ENCODE measurements at places on chromosomes 5 and 9. TPM values are rescaled to one million over a fixed set of nuclear protein-coding genes. Genes with fewer than 3 reads are reported as not detected.

GRCh38 chr5:41522193-41522786 is 11.9 kb upstream of the PLCXD3 start:
- no peak overlapping the region for H3K4me3 ChIP-seq
- H3K36me3 ChIP-seq = no peaks in the 10 kb centered on the region
- no peak overlapping the region for H3K27ac ChIP-seq
- no peaks in the 10 kb centered on the region for H3K4me1 ChIP-seq
- no peak for DNase-seq

GRCh38 chr9:107874591-107875369 is 385.2 kb upstream of the KLF4 start:
- no peaks in the 10 kb centered on the region for H3K27me3 ChIP-seq
- no peak overlapping the region for H3K27ac ChIP-seq
- no peaks in the 10 kb centered on the region for H3K4me1 ChIP-seq
- H3K4me3 ChIP-seq = no peak overlapping the region
- H3K36me3 ChIP-seq = no peaks in the 10 kb centered on the region
- no peak for DNase-seq

DNA sequence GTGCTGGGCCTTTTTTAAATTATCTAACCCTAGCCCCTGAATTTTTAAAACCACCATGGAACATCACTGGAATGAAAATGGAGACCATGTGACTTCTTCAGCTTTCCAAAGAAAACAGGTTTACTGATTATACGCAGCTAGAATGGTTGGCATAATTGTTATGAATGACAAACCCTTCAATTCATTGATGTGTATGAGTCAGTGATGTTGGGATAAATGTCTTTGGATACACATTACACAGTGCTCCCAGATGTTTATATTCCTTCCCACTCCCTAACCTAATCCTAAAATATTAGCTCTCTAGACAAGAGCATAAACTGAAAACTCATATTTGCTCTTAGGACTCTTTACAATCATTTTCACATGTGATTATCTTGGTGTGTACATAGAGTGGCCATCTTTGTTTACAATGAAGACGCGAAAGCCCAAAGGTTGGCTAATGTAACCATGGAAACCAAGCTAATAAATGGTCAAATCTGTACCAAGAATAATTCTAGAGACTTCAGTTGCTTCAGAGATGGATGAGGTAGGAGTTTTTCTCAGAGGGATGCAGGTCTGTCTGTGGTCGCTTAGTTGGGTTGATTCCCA is 131.2 kb upstream of the HMHB1 start:
- H3K36me3 ChIP-seq = no peaks in the 10 kb centered on the region
- H3K4me1 ChIP-seq = no peaks in the 10 kb centered on the region
- no peak overlapping the region for H3K4me3 ChIP-seq
- H3K27ac ChIP-seq = no peak overlapping the region
- H3K27me3 ChIP-seq = no peaks in the 10 kb centered on the region

- no peaks in the 10 kb centered on the region for H3K27me3 ChIP-seq
- no peak overlapping the region for H3K4me3 ChIP-seq
- peak overlapping the region; percentile 81 for H3K27ac ChIP-seq
- H3K4me1 ChIP-seq = peaks cover 48% of the 10 kb centered on the region
These were observed 79.3 kb downstream of the TLE1 start for GRCh38 chr9:81609782-81610739.

DNA sequence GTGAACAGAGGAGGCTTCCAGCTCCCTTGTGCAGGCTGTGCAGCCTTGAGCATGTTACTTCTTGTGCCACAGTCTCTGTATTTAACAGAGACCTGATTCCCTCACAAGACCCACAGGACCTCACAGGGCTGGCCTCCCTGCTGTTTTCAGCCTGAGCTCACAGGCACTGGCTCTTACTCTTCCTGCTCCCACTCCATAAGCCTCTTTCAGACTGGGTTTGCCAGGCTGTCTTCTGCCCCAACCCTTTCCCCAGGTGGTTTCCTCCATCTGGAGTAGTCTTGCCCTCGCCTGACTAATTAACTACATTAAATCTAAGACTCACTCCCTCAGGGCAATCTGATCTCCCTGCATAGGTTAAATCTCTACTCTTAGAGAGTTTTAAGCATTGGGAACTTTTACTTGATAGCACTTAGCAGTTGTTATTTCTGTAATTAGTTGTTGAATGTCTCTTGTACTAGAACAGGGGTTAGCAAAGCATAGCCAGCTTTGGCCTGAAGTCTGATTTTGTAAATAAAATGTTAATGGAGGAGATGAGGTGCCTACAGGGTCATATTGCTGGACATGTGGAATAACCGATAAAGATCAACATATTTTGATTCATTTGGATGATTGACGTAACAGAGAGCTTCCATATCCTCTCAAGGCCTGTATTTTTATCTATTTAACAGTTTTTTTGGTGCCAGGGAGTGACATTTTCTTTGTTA is 28.6 kb upstream of the SPATA31E1 start:
- H3K4me3 ChIP-seq = no peak overlapping the region
- no peak for DNase-seq
- no peak overlapping the region for H3K27ac ChIP-seq
- H3K4me1 ChIP-seq = no peaks in the 10 kb centered on the region
- H3K27me3 ChIP-seq = no peaks in the 10 kb centered on the region

The ANKRD33B gene
- 3.6 TPM for total RNA-seq

The SPIN1 gene
- total RNA-seq = 81.6 TPM
